ENCODE measurements at places on chromosomes 13 and 19.
A peak's percentile ranks its signal among the peaks of the same experiment; 100 is the strongest.

DNA sequence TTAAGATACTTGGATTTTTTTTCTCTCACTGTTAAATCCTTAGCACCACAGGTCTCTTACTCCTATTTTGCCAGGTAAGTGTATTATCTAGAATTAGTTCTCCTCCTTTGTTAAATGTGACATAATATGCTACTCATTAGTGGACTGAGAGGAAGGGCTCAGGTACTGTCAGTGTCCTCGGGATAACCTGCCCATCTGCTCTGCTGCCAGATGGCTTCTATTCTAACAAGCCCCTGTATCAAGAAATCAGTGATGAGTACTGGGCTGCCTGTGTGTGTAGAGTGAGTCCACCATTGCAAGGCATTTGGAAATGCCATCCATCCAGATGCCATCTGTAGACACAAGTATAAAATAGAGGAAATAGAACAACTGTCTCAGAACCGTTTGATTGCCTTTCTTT is 209.6 kb downstream of the ATP8A2 start:
- DNase-seq = no peak

GRCh38 chr19:18967358-18968146 is 26.5 kb upstream of the HOMER3 start:
- DNase-seq = no peak

GRCh38 chr13:99354371-99354951 is 47.3 kb upstream of the GPR183 start:
- DNase-seq = no peak

DNA sequence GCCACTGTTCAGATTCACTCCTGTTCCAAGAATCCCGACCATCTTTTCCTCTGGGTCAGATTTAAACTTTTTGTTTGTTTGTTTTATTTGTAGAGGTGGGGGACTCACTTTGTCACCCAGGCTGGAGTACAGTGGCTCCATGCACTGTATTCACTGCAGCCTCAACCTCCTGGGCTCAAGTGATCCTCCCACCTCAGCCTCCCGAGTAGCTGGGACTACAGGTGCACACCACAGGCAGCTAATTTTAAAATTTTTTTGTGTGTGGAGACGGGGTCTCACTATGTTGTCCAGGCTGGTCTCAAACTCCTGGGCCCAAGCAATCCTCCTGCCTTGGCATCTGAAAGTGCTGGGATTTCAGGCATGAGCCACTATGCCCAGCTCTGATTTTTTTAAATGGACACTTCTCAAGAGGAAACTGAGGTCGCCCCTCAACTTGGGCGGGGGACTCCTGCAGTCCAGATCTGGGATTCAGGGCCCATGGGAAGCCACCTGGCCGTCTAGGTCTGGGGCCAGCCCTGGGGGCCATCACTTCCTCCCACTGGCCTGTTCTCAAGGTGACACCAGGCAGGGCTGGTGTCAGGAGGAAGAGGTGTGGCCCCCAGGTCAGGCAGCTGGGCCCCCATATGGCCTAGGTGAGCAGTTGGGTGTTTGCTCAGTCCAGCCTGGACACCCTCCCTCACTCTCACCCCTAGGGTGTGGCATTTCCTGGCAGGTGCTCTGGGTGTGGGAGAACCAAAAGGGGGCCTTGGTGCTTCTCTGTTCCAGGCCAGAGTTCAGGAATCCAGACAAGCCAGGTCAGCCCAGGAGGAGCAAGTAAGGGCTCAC is 1.3 kb downstream of the B3GNT3 start:
- no peak for DNase-seq

DNA sequence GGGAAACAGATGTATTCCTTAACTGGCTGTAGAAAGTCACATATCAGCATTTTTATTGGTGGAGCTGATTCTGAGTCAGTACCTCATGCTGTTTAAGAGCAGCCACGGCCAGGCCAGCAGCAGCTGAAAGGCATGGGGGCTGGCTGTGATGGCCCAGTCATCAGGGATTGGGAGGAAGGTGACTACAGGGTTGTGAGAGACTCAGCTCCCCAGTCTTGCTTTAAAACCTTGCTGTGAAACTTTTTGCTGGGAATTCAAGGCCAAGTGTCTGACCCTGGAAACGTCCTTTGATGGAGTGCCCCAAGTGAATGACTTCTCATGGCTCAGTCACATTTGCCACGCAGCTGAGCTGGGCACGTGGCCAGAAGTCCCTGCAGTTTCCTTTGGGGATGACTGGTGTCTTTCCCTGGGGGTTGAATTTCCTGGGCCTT is 39.1 kb upstream of the RNF113B start:
- DNase-seq = peak; percentile 64

DNA sequence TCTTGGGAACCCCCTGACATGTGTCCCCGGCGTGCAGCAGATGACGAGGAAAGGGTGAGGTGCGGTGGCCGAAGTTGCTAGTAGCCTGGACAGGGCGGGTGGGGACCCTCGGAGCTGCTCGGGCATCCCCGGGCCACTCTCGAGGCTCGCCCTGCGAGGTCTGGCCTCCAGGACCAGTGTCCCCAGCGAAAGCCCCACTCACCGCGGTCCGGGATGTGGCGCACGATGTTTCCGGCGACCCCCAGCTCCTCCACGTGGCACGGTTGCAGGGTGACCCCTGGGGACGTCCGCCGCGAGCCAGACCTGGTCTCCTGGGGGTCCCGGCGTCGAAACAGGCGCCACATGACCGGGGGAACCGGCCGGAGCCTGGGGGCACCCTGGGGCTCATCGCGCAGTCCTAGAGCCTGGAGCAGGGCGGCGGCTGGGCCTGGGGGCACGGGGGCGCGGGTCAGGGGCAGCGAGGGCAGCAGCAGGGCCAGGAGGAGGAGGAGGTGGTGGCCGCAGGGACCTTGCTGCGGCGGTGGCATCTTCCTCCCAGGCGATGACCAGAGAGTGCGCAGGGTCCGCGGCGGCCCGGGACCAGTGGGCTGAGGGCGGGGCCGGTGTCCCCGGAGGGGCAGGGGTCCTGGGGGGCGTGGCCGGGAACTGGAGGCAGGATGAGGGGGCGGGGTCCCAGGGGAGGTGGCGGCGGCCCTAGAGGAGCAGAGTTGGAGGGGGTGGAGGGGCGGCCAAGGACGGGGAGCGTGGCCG is 26.0 kb downstream of the CERS1 start:
- DNase-seq = no peak

DNA sequence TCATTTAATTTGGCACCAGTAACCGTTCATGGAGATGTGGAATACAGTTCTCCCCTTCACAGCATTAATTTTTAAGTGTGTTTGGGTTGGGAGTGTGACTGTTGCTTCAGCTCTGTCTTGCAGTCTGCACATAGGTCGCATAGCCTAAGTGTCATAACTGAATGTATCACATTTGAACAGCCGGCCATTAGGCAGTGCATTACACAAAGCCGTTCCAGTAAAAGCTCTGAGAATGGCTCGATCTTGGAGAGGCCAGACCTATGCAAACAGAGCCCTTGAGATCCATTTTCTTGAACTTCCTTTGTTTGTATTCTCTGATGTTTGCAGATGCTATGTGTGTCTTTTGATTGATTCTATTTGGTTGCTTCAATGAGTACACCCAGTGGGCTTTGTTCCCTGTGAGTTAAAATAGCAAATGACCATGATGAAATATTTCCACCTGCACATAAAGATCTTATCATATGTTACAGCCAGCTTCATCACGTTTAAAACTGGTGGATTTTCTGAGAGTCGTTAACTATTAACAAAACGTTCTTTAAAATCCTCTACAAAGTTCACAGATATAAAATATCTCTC is 1104.9 kb upstream of the SLC10A2 start:
- no peak for DNase-seq

- no peak for DNase-seq
These were observed 3.7 kb upstream of the SOX21 start for GRCh38 chr13:94716016-94716415.

DNA sequence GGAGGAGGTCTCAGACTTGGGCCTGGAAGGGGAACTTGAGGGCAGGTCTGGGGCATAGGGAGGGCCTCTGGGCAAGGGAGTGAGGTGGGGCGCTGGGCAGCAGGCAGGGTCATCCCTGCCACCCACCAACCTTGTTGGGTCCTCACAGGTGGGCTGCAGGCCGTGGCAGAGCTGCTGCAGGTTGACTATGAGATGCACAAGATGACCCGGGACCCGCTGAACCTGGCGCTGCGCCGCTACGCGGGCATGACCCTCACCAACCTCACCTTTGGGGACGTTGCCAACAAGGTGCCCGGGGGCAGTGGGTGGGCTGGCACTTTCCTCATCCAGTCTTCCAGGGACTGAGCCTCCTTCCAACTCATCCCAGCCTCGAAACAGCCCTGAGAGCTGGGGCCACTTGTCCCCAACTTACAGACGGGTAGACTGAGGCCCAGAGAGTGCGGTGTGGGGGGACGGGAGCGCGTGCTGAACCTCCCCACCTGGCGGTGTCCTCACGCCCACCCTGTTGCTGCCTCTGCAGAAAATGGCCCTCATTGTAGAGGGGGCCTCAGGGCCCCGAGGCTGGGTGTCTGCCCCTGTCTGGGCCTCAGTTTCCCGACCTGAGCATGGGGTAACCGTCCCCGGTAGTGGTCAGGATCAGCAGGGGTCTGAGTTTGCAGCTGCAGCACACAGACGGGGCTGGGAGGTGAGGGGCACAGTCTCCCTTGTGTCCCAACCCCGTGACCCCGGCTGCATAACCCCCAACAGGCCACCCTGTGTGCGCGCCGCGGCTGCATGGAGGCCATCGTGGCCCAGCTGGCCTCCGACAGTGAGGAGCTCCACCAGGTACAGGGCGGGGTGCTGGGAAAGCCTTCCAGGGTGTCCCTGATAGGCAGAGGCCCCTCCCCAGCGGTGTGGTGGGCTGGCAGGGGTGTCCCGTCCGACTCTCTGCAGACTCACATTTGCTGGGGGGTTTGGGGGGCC is 10.4 kb downstream of the APC2 start:
- DNase-seq = no peak

DNA sequence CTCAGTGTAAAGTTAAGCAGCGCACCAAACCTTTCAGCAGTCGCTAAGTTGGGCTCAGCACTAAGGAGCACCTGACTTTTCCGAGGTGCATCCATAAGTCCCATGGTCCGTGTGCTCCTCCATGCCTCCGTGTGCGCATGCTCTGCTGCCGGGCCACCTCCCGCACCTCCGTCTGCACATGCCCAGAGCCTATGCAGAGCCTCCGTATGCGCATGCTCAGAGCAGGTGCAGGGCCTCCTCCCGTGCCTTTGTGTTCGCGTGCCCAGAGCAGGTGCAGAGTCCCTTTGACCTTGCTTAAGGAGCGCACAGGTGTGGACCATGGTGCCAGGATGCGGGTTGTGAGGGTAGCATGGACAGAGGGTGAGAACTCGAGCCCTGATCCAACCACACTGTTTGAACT is 46.0 kb downstream of the ATP11A start:
- no peak for DNase-seq
